ENCODE measurements at places on chromosomes 3 and 15.
A peak's percentile ranks its signal among the peaks of the same experiment; 100 is the strongest.

GRCh38 chr3:117168896-117169295 is 459.3 kb downstream of the TUSC7 start:
- no peak for DNase-seq

DNA sequence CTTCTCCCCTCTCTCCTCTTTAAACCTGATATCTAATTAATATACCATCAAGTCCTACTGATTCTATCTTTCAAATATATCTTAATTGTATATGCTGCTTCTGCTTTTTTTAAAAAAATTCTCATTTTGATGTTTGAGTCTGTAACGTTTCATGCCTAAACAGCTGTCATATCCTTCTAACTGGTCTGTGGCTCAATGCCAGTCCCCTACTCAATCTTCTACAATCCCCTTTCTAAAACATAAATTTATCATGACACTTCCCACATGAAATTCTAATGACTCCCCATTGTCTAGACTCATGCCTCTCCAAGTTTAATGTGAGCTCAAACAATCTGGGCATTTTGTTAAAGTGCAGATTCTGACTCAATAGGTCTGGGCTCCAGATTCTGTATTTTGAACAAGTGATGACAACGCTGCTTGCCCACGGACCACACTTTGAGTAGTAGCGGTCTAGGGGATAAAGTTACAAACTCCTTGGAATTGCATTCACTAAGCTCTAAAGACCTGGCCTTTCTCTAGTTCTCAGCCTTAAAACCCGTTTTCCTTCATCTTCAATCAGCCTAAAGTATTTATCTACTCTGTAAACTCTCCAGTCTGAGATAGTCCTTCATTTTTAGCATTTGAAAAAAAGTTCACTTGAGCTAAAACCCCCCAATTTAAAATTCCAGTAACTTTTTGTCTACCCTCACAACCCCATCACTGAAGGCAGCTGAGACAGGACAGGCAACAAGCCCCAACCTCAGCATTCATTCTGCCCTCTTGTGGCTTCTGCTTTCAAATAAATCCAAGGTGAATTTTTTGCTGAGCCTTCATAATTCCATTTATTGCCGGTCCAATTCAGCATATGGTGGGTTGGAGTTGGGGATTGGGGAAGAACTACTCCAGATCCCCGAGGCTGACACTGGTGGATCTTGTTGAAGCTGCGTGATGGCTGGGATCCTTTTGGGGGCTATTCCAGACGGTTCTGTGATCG is 88.1 kb upstream of the THRB start:
- no peak for DNase-seq

DNA sequence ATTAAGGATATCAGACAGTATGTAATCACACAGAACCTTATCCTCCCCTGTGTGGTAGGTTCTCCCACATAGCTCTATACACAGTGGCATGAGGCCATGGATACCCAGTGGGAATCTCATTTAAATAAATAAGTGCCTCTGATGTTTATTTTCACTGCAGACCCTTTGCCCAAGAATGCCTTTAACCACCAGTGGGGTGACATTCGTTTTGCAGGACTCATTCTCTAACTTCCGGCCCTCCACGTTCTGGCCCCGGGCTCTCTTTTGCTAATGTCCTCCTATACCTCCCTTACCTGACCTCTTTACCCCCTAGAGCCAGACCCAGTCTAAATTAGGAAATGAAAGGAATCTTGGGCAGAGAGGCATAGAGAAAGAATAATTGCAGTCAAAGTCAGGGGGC is 8.3 kb downstream of the CCDC80 start:
- no peak for DNase-seq

GRCh38 chr3:161305095-161305991 is 66.0 kb downstream of the SPTSSB start:
- DNase-seq = no peak

DNA sequence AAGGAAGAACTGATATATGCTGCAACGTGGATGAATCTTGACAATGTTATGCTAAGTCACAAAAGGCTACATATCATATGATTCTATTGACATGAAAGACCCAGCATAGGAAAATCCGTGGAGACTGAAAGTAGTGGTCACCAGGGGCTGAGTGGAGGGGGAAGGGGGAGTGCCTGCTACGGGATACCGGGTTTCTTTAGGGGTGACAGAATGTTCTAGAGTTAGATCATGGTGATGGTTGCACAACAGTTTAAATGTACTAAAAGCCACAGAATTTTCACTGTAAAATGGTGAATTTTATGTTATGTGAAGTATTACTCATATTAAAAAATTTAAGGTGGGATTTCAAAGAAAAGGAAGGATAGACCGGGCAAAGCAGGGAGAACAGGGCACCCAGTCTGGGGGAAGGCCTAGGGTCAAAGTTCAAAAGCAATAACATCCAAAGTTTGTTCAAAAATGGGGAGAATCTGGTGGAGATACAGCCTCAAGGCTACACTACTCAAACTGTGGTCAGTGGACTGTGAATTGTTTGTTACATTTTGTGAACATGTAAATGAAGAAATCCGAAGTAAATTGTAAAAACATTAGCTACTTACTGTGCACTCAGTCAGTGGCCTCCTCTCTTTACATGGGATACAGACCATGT is 74.2 kb upstream of the FNDC3B start:
- DNase-seq = no peak

DNA sequence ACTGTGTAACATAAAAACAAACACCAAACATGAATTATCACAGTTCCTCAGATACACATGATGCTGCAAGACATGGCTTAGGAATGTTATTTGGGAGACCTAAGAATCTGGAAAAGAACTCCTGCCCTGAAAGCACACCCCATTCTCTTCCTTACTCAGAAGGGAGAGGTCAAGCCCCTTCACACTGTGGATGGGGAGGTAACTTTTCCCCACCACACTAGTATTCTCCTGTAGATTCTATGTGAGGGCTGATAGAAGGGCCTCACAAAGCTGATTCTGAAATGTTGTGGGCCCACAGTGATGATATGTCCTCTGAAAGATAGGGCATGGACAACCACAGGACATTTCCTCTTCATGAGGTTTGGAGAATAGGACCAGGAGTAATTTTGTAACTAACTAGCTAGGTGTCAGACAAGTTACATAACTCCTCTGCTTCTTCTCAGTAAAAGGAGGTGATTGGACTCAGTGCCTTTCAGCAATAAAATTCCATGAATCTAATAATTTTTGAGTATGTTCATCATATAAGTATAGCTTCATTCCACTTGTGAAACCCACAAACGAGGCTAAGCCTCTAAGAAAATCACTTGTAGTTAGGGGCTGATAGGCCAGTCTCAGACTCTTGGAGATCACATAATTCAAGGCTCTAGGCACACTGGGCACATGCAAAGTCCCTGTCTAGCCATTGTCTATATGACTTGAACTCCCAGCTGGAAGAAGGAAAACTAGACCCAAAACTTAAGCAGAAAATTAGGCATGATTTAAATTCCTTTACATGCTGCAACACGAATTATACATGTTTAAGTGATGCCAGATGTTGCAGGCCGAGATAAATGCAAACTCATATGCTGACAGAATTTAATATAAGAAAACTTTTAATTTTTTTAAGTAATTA is 7.5 kb downstream of the PTX3 start:
- no peak for DNase-seq

- no peak for DNase-seq
Measured at GRCh38 chr15:70505411-70505919, 257.9 kb downstream of the UACA start.

- DNase-seq = no peak
Measured at GRCh38 chr15:89340573-89340972, 5.9 kb upstream of the POLG start.

GRCh38 chr15:98858610-98859023 is 149.0 kb downstream of the PGPEP1L start:
- no peak for DNase-seq

GRCh38 chr15:74156678-74157411 is 16.7 kb upstream of the ISLR start:
- DNase-seq = no peak

GRCh38 chr3:24513463-24513862 is 18.8 kb upstream of the THRB start:
- no peak for DNase-seq

DNA sequence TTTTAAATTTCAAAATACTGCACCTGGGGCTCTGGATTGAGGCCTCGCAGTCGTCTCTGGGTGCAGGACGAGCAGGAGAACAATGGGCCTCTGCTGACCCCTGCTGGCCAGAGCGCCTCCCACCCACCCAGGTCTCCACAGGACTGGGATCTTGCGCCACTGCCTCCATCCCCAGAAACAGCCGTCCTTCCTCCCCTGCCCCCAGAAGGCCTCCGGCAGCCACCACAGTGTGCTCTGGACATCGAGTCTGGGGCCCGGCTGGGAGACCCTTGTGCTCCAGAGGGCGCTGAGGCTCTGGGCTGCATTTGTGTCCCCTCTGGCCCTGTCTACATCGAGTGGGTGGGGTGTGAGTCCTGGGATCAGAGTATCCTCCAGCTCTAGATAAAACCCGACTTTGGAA is 6.7 kb upstream of the ACSBG1 start:
- peak; percentile 92 for DNase-seq
